ENCODE measurements at places on chromosomes 4 and X. TPM values are rescaled to one million over a fixed set of nuclear protein-coding genes. Genes with fewer than 3 reads are reported as not detected.

CENPVL1 gene
- polyA plus RNA-seq, result not detected

PFKFB1 gene
- 3.8 TPM for polyA plus RNA-seq

TRIM60 gene
- not detected for polyA plus RNA-seq

MCUB gene
- 2.2 TPM for polyA plus RNA-seq

Measured in HepG2 (cell line).